ENCODE measurements at places on chromosomes 1 and 21.

- DNase-seq: peak; percentile 99
Measured at GRCh38 chr1:33127001-33127823, 46.3 kb downstream of the AZIN2 start.

- DNase-seq: no peak
Measured at GRCh38 chr1:157399343-157399983, 152.9 kb downstream of the FCRL5 start.

DNA sequence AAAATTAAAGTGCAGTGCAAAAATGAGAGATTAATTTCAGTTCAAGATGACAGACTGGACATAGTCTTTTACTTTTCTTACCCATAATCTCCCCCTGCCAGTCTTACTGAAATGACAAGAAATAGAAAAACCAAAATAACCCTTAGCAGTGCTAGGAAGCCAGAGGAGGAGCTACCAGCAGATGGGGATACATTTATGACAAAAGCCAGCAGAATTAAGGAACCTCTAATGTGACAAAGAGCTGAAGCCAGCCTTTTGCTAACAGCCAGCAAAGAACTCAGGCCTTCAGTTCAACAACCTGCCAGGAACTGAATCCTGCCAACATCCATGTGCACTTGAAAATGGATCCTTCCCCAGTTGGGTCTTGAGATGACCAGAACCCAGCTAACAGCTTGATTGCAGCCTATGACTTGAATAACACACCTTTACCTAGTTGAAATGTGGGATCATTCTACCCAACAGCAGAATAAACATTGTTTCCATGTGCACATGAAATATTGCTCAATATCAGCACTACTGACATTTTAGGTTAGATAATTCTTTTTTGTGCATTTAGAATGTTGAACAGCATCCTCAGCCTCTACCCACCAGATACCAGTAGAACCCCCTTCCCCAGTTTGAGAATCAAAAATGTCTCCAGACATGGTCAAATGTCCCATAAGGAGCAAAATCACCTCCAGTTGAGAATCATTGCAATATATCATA is 7.9 kb upstream of the TRAF5 start:
- no peak for DNase-seq

DNA sequence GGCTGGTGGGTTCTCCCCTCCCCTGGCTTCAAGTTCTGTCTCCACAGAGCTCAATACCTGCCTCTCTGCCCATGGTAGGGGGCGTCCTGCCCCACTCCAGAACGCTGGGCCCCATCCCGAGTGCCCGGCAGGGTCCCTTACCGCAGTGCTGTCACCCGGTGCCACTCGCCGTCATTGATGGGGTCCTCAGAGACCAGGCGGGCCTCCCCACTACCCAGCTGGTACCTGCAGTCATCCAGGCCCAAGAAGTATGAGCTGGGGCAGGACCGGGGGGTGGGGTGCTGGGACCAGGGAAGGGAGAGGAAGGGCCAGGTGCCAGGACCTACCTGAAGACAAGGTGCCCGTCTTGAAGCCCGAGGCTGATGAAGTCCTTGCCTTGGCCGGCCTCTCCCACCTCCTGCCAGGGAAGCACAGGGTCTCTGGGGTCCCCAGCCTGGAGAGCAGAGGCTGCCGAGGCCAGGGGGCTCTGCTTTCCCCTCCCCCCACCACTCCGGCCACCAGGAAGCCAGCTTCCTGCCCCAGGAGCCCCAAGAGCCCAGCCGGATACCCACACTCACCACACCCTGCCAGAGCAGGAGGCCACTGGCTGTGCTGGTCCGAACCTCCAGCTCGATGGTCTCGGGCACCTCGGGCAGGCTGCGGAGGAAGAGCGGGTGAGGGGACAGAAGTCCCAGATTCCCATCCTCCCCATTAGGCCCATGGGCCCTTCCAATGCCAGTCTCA is 12.1 kb downstream of the LDLRAD2 start:
- no peak for DNase-seq

- no peak for DNase-seq
Measured at GRCh38 chr1:228073061-228073856, 9.2 kb upstream of the ARF1 start.

DNA sequence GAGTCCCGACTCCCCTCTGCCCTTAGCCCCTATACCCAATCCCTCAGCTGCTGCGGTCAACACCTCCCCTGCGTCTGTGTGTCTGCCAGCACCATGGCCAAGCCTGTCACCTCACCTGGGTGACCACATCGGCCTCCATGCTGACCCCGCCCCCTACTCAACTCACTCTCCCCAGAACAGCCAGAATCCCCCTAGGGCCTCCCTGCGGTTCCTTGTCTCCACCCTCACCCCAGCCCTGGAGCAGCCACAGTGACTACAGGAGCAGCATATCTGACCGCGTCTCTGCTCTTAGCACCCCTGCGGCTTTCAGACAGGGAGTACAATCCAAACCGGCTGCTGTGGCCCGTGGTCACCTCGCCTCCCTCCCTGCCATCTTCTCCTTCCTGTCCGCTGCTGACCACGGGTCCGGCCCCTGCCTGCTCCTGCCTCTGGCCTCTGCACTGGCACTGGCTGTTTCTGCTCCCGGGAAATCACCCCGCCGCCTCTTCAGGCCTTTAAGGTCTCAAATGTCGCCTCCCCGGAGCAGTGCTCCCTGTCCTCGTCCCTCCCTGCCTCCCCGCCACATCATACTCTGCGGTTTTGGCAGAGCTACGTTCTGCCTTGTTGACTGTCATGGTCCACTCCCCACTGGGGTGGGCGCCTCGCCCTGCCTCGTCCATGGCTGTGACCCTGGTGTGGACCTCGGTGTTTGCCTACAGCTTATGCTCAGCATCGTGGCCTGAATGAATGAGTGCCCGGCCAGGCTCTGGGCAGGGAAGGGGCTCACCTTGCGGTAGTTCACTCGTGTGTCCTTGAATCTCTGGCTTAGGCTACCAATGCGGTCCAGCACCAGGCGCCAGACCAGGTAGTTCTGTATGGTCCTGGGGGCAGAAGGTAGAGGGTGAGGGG is 11.1 kb downstream of the PRXL2B start:
- no peak for DNase-seq

DNA sequence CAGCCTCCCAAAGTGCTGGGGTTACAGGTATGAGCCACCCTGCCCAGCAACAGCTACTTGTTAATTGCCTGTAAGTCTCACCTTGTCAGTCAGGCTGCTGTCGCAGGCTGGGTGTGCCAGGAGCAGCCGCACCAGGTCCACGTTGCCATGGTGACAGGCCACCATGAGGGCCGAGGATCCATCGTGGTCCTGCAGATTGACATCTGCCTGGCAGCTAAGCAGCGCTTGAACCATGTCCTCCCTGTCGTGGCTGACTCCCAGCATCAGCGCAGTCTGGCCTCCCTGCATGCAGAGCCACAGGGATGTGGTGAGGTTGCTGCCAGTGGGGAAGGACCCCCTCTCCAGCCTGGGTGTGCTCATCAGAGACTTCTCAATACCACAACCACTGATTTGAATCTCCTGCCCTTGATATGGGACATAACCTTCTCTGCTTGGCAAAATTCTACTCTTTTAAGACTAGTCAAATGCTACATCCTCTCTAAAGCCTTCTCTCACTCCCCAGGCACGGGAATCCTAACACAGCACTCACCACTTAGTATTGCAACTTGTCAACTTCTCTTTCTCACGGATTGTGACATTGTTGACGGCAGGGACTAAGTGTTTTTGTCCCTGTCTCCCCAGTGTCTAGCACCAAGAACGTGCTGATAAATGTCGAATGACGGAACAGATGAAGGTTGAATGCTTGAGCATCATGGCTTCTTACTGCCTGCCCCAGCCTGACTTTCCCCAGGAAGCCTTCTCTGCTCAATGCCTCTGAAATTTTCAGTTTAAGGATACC is 52.9 kb downstream of the L1TD1 start:
- DNase-seq: no peak

GRCh38 chr1:17550729-17551584 is 11.5 kb downstream of the ARHGEF10L start:
- no peak for DNase-seq

DNA sequence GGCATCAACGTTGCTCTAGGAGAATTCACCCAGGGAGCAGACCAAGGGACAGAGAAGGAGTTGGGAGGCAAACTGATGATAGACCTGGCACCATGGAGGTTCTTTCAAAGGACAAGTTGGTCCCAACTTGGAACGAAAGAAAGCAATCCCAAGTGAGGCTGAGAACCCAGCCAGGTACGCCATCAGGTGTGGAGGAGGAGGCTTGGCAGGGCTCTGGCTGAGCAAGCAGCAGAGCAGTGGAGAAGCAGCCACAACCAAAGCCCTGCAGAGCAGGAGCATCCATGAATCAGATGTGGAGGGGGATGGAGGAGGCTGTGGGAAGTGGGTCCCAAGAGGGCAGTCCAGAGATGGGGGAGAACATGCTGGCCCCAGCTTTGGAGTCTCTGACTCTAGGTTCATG is 36.3 kb upstream of the RBM15 start:
- no peak for DNase-seq

GRCh38 chr1:76677416-76678405 is 189.6 kb upstream of the ST6GALNAC5 start:
- DNase-seq: no peak

DNA sequence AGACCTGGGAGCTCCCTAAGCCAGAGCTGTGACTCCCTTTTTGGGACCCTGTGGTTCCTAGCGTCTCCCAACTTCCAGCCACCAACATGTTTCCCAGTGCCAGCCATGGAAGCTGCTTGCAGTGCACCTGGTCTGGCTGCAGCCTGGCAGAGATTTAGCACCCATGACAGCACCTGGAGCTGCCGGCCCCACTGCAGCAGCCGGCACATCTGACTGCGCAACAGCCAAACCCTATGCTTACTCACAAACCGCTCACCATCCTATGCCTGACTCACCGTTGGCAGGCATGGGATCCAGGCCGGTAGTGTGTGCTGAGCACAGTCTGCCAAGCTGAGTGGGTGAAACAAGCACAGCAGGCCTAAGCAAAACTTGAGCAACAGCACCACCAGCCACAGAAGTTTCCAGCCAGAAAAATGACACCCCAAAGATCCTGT is 435.9 kb upstream of the PRMT6 start:
- DNase-seq: no peak

GRCh38 chr1:243280571-243281129 is 24.8 kb downstream of the SDCCAG8 start:
- no peak for DNase-seq

GRCh38 chr1:159879977-159880376 is 17.5 kb upstream of the VSIG8 start:
- no peak for DNase-seq

GRCh38 chr1:115373305-115373704 is 35.3 kb upstream of the NGF start:
- no peak for DNase-seq

DNA sequence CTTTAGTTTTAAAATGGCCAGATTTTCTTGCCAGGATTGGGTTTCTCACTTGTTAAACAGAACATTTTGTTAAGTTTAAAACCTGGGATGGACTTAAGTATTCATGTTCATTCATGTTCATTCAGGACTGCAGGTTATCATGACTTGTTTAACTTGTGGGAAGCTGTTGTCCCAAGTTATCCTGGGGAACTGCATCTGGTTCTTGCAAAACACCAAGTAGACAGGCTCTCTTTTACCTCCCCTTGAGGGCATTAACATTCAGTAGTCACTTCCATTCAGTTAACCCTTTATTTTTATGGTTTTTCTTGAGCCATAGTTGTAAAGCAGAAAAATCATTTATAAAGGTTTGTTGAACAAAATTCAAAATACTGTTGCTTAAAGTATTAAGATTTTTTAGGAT is 8.1 kb downstream of the SOD1 start:
- no peak for DNase-seq

- no peak for DNase-seq
Measured at GRCh38 chr1:28365864-28366263, 3.7 kb upstream of the PHACTR4 start.

DNA sequence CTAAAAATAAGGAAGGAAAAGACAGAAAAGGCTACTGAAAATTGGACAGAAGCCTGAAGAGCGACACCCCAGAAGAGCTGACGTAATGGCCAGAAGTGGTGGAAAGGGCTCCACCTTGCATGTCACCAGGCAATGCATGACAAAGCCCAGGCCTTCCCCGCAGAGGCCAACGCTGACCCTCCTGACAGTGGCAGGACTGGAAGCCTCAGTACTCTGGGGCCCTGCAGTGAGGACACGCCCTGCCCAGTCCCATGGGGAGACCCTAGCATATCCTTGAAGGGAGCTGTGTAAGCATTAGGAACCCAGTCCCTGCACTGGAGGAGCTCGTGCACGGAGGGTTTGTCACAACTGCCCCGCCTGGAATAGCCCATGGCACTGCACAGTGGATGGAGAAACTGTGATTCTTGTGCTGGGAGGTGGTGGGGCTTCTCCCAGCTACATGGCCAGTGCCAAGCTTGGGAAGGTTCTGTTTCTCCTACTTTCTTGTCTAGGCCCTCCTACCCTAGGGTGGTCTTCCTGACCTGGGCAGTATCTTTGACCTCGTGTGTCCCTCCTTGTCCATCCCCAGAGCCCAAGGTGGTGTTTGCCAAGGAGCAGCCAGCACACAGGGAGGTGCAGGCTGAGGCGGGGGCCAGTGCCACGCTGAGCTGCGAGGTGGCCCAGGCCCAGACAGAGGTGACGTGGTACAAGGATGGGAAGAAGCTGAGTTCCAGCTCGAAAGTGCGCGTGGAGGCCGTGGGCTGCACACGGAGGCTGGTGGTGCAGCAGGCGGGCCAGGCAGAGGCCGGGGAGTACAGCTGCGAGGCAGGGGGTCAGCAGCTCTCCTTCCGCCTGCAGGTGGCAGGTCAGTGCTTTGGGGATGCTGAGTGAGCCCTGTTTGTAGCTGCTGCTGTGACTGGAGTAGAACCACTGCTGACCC is 60.4 kb downstream of the OBSCN start:
- no peak for DNase-seq

- no peak for DNase-seq
Measured at GRCh38 chr21:39318091-39318959, 4.9 kb upstream of the BRWD1 start.

GRCh38 chr21:17461014-17461413 is 51.8 kb upstream of the CXADR start:
- DNase-seq: no peak

- DNase-seq: no peak
Measured at GRCh38 chr1:34406377-34406776, 229.7 kb downstream of the C1orf94 start.

GRCh38 chr1:64405833-64406232 is 64.1 kb upstream of the CACHD1 start:
- no peak for DNase-seq

- DNase-seq: peak; percentile 39
Measured at GRCh38 chr1:169484683-169485430, 887 bp downstream of the SLC19A2 start.

DNA sequence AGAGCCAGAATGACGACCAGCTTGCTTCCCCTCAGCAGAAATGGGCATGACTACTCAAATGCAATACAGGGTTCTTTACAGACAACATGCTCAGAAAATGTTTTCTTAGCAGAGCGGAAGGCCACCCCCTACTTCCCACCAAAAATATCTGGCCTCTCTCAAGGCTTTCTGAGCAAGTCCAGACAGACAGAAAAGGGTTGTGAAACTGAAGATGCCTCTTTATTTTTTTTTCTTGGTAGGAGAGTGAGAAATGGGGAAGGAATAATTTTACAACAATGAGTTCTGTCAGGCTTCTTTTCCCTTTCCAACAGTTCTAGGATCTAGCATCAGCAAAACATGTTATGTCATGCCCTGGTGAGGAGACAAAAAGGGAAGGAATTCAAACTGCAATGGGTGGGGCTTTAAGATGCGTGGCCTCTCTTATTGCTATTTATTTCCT is 172.0 kb upstream of the CAMK1G start:
- peak; percentile 37 for DNase-seq

GRCh38 chr21:34190576-34191321 is 117.4 kb downstream of the MRPS6 start:
- peak; percentile 52 for DNase-seq

- no peak for DNase-seq
Measured at GRCh38 chr1:228308628-228309325, 97.9 kb downstream of the TRIM11 start.

GRCh38 chr1:55252942-55253589 is 37.9 kb upstream of the USP24 start:
- DNase-seq: no peak

All from putamen (tissue), 1 donor.